ENCODE measurements at places on chromosomes 3 and 15. TPM values are rescaled to one million over a fixed set of nuclear protein-coding genes. Genes with fewer than 3 reads are reported as not detected.

- DNase-seq: no peak
Observed at GRCh38 chr3:60202052-60202726, 1049.1 kb downstream of the FHIT start.

DNA sequence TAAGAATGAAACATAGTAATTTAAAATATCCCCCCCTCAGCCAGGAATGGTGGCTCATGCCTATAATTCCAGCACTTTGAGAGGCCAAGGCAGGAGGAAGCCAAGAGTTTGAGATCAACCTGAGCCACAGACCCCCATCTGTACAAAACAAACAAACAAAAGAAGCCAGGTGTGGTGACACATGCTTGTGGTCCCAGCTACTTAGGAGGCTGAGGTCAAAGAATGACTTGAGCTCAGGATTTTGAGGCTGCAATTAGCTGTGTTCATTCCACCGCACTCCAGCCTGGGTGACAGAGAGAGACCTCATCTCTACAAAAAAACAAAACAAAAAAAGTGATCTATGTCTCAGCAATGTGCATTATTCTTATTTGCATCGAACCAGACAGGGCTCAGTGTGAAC is 800.8 kb downstream of the MCTP2 start:
- DNase-seq: no peak

DNA sequence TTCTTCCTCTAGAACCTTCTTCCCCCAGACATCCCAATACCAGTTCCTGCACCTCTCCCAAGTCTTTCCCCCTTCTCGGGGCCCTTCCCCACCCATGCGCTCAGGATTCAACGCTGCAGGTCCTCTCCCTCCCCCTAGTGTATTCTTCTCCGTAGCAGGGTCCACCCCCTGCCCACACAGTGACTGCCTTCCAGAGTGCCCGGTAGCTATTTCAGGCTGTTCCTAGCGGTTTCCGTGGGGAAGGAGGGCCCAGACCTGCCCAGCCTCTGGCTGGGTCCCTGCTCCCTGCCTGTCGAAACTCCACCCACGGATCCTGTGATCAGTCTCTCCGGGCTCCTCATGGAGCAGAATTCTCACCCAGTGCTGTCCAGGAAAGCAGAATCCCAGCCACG is 45.2 kb upstream of the SEC61A1 start:
- no peak for DNase-seq

GRCh38 chr3:18127174-18127858 is 297.8 kb downstream of the SATB1 start:
- no peak for DNase-seq

- no peak for DNase-seq
Observed at GRCh38 chr15:48805591-48805990, 5.3 kb downstream of the CEP152 start.

GRCh38 chr3:73609315-73609641 is 15.5 kb downstream of the PDZRN3 start:
- no peak for DNase-seq

DNA sequence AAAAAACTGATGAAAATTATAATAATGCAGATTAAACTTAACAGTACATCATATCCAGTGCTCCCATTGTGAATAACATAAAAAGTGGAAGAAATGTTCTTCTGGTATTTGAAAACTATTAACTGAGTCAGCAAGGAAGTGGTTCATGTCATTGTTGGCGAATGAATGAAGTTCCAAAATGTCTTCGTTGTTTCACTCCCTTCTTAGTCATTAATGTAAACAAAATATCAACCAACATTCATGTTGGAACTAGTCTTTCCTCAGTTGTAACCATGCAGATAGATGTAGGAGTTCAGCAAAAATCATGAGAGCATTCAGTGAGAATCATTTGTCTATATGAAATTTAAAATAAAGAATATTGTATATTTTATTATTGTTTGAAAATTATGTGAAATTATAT is 44.1 kb upstream of the ICE2 start:
- no peak for DNase-seq

Gene LAMB2
- 30.2 TPM for total RNA-seq

GRCh38 chr3:111627092-111627491 is 31.9 kb upstream of the ZBED2 start:
- no peak for DNase-seq

DNA sequence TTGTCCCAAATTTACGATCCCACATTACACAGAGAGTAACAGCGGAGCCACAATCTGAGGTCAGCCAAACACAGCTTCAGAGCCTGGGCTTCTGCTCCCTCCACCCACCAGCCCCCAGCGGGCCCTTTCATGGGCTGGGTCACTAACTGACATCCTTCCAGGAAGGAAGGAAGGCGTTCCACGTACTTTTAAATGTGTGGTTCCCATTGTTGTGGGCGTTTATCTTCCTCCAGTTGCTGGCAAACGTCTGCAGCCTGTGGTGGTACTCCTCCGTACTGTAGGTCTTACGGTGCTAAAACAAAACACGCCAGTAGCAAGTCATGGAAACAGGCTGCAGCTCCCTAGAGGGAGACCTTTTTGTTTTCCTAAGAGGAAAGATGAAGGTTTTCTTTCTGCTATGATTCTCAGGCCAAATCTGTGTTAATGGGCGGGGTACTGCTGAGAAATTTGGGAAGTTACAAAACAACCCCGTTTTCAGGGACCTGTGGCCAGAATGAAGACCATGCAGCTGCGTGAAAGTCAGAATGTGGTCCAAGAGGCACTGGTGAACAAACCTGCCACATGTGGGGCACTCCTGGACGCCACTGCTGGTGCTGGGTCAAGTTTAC is 7.6 kb downstream of the CTSH start:
- no peak for DNase-seq

- no peak for DNase-seq
Observed at GRCh38 chr3:129836381-129837064, 57.0 kb downstream of the TMCC1 start.

Gene ANKUB1
- total RNA-seq: 0.41 TPM

Gene IL5RA
- total RNA-seq: under 0.01 TPM

Gene FBXO40
- not detected for total RNA-seq

Gene MYRIP
- 10.6 TPM for total RNA-seq

Data from frontal cortex (tissue), 4 donors.